Cortex of kidney (tissue), 1 donor: ENCODE measurements at places on chromosomes 1 and 21.

- no peak for DNase-seq
These were observed 1.8 kb downstream of the PTPN14 start for GRCh38 chr1:214549604-214550003.

DNA sequence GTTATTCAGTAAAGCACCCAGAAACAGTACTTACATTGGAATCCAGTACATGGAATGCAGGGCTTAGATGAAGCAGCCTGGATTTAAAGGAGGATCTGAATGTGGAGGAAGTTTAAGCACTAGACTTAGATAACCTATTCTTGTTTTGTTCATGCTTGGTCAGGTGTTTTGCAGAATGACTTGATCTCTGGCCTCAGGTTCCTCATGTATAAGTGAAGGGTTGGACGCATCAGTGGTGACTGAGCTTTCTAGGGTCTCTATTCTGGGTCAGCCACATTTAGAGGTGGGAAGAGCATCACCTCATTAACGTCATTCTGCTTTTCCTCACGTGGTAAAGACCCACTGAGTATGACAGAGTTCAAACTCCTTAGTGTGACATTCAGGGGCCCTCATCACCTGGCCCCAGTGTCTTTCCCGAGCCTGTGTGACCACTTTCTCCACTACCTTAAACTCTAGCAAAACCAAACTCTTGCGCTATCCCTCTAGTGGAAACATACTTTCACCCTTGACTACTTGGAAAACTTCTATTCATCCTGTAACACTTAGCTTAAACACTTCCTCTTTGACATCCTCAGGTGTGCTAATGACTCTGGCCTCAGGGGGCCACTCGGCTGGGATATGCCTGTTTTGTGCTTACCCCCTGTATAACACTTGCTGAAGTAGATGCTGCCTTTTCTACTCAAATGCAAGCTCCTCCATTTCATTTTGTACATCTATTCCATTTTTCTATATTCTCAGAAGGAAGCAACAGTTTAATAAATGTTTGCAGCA is 871 bp upstream of the ERICH3 start:
- DNase-seq = no peak

GRCh38 chr1:19009126-19009881 is 52.8 kb upstream of the IFFO2 start:
- no peak for DNase-seq

GRCh38 chr1:10591010-10591409 is 116.3 kb downstream of the PEX14 start:
- DNase-seq = no peak

DNA sequence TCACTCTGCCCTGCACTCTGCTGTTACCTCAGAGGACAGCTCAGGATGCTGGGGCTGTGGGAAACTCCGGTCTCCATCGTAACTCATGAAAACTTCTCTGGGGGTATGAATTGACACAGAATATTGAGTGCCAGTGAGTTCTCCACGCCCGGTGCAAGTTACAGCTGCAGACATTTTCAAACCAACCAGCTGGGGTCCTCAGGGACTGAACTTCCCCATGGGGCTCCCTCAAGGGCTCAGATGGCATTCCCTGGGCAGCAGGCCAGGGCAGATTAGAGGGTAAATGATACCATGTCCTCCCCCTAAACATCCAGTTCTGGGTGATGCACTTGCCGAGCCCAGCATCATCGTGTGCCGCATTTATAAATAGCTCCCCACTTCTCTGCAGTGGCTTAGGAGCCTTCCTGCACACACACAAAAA is 27.8 kb upstream of the CCSAP start:
- DNase-seq = no peak

- DNase-seq = no peak
These were observed 11.3 kb downstream of the CCDC24 start for GRCh38 chr1:44002606-44003157.

- DNase-seq = no peak
These were observed 3.4 kb downstream of the GDAP2 start for GRCh38 chr1:117925981-117926380.

DNA sequence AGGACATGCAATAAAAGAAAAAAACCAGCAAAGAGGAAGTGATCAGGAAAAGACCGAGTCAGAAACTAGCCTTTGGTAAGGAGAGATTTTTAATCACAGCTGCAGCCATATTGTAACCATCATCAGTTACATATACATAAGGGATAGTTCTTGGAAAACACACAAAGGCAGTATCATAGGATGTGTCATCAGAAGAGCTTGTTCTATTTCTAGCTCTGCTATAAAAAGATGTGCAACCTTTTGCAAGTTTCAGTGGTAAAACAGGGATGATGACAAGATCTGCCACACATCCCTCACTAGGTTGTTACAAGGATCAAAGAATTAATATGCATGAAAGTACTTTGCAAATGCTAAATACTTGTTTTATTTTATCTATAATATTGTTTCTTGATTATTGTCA is 342.0 kb downstream of the VAV3 start:
- DNase-seq = no peak

- no peak for DNase-seq
These were observed 1167.8 kb upstream of the NCAM2 start for GRCh38 chr21:19830446-19830845.

- DNase-seq = no peak
These were observed 272.6 kb downstream of the S1PR1 start for GRCh38 chr1:101509370-101509769.

DNA sequence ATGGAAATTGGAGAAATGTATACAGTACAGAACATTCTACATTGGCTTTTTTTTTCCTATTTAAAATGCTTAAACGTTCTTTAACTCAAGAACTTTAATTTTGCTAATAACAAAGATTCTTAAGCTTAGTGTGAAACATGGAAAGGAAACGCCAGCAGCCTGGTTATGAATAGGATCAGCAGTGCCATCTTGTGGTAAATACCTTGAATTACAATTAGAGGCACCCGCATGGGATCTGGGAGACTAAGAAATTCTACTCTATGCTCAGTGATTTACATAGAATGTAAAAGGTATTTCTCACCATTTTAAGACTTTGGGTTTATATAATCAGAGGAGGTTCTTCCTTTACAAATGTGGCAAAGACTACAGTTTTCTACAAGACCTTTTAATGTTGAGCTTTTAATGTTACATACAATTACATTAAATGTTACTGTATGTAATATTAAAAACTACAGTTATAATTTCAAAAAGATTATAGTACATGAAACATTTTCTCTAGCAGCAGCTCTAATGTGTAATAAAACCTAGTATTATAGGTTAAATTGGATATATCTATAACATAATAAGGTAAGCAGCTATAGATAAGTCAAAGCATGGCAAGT is 32.1 kb upstream of the APOBEC4 start:
- DNase-seq = no peak

- DNase-seq = no peak
These were observed 88.4 kb upstream of the PDE4B start for GRCh38 chr1:65704318-65704717.
